ENCODE measurements at places on chromosomes 11 and 22.

DNA sequence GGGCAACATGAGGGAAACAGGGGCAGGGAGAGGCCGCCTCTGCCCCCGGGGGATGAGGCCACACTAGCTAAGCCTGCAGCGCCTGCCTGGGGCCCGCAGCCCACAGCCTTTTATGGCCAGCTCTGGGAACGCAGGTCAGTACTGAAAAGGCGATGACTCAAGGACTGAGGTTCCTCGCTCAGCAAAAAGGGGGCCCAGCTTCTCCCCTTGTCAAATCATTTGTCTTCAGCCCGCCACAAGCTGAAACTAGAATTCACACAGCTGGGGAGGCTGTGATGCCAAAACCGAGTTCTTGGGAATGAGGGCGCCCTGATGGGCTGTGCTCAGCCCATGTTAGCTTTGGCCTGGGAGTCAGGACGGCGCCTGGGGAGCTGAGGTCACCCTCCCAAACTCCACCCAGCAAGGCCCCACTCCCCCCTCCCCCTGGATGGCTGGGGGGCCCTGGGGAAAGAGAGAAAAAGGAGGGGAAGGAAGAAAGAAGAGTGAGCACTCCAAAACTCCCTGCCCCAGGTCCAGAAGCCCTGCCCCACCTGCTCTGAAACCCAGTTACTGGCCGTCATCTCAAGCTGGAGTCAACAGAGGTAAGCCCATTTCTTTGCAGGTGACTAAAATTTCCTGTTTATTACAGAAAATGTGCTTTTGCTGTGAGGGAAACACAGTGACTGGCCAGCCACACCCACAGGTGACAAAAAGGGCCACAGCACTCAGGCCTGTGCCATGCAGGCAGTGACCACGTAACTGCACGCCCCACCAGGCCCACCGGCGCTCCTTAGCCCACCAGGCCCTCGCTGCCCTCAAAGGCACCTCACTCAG, 13.7 kb downstream of the EHD1 start:
- peak; percentile 90 for DNase-seq

GRCh38 chr22:21623648-21623970, 6.2 kb downstream of the YDJC start:
- DNase-seq = no peak

- no peak for DNase-seq
These were observed 92.0 kb downstream of the TMPRSS5 start for GRCh38 chr11:113614097-113614496.

GRCh38 chr22:33894515-33894914, 25.8 kb downstream of the LARGE1 start:
- DNase-seq = no peak

DNA sequence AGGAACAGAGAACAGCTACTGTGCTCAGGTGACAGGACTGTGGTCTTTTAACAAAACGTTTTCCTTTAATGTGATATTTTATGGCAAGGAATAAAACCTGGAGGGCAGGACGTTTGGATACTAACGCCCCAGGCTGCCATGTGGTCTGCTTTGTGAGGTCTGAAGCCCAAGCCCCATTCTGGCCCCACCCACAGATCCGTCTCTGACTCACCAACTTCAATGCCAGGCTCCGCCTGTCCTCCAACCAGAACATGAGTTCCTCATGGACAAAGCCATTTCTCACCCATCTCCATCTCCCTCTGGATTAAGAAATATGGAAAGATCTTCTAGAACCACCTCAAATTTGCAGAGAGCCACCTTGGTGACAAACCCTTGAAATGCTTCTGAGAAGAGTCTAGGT, 148.8 kb downstream of the CRYBB2 start:
- peak; percentile 63 for DNase-seq

DNA sequence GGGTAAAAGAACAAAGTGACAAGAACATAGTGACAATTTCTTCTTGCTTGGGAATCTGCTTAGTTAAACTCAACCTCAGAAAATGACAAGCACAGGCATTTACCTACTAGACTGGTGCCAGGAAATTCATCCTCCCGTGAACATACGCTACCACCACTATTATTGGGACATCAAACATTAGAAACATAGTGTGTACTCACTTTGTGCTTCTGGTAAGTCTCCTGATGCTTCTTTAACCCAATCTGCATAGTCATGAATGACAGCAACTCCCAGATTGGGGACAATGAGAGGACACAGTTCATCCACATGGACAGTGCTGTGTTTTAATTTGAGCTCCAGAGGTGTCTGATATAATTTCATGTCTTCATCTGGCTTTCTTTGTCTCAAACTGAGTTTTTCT, 29.2 kb upstream of the CHRNA10 start:
- DNase-seq = no peak

- no peak for DNase-seq
These were observed 9.9 kb upstream of the PARVB start for GRCh38 chr22:44014241-44014640.

- peak; percentile 75 for DNase-seq
These were observed 78.6 kb downstream of the PARVA start for GRCh38 chr11:12455938-12456337.

DNA sequence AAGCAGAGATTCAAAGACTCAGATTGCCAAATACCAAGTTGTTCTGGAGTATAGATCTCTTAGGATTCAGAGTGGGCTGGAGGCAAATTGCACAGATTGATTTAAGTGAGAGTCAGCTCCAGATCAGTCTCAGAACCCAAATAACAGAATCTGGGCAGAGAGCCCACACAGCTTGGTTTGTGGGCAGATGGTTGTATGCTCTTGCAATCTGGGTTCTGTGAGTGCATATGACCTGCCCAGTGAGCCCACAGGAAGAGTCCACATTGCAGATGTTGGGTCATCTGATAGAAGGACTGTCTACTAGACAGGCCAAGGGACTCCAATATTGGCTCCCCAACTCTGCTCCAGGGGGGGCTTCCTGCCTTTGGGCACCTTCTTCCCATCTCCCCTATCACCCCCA, 65.9 kb downstream of the ADAMTS15 start:
- DNase-seq = peak; percentile 59

- peak; percentile 33 for DNase-seq
These were observed 29.1 kb upstream of the PAK1 start for GRCh38 chr11:77503006-77503405.

- peak; percentile 84 for DNase-seq
These were observed 6.5 kb upstream of the SPON1 start for GRCh38 chr11:13955971-13956421.

GRCh38 chr11:76228875-76229149, 22.5 kb upstream of the WNT11 start:
- DNase-seq = no peak

- no peak for DNase-seq
These were observed 36.1 kb upstream of the OR10G7 start for GRCh38 chr11:124077266-124077665.

DNA sequence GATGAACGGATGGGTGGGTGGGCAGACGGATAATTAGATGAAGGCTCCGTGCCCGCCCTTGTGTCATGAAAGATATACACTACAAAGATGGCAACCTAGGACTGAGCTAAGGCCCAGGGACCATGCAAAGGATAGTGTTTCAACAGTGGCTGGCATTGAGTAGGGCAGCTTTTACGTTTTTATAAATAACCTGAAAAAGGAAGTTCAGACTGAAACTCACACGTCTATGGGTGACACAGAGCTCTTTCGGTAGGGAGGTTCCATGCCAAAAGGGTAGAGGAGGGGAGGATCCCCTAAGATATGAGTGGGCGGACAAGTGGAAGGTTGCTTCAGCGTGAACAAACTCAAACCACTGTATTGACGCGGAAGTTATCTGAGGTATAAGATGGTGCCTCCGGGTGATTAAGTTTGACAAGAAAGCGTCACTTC, 90.5 kb downstream of the UBASH3B start:
- no peak for DNase-seq

DNA sequence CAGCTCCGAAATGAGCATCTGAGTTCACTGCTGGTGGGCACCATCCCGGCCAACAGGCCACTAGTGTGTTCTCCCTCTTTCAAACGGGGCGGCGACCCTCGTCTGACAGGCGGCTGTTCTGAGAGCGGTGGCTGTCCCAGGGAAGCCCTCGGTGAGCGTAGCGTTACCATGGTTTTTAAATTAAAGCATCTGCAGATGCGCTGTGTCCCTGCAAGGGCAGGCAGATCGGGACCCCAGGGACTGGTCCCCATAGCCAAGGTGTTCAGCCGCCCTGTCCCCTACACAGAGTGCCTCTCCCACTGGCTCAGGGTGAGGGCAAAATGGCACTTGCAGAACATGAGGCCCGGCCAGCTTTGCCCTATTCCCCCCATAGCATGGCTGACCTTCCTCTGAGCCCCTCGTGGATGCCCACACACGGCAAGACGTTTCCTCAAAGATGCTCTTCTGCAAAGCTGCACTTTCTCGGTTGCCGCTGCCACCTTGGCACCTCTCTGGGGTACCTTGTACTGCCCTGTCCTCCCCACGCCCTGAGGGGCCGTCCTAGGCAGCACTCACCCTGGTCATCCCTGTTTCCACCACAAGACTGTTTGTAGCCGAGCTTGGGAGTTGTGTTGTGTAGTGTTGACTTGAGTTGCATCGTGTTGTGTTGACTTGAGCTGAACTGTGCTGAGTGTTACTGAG, 51.9 kb upstream of the KCNQ1OT1 start:
- no peak for DNase-seq

GRCh38 chr11:73189315-73189714, 28.8 kb upstream of the P2RY2 start:
- DNase-seq = no peak

GRCh38 chr11:56714206-56714605, 15.3 kb downstream of the OR9G1 start:
- no peak for DNase-seq

DNA sequence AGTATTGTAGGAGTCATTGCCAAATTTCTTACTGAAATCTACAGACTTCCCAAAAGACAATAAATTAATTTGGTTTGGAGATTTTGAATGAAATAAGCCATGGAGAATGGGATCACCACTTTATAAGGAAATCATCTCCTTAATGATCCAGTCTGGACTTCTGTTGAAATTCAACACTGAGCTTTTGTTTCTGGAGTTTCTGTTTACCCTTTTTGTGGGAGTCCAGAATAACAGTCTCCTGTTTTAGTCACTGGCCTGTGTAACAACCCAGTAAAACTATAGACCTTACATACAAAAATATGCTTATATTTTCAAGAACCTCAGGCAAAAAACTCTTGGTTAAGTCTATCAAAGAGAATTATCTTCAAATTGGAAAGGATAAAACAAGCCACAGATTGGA, 321.7 kb upstream of the PLET1 start:
- DNase-seq = no peak

DNA sequence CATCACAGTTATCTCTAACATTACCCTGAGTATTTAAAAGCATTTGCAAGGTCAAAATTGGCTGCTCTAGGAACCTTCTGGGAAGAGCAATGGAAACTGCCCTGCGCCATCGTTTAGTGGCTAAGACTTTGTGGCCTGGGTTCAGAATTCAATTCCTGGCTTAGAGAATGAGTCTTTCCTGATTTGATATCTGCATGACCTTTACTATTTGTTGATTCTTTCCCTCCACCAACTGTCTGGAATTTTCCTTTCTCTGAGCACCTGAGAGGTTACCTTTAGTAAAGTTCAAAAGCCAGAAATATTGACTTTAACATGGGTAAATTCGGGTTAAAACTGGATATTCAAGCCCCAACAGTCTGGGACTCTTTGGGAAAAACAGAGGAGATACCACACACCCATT, 43.0 kb upstream of the SLC5A12 start:
- DNase-seq = no peak

GRCh38 chr22:50601669-50602337, 1.2 kb downstream of the MAPK8IP2 start:
- DNase-seq = no peak

- no peak for DNase-seq
These were observed 12.1 kb downstream of the BTBD10 start for GRCh38 chr11:13450832-13451397.

DNA sequence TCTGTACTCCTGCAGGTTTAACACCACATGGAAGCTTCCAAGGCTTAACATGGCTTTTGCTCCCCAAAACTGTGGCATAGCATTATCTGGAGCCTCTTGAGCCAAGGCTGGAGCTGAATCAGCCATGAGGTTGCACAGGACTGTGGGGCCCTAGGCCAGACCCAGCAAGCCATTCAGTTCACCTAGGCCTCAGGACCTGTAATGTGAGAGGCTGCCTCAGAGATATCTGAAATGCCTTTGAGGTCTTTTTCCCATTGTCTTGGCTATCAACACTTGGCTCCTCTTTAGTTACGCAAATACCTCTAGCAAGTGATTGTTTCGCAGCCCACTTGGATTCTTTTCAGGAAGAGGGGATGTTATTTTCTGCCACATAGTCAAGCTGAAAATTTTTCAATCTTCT, 72.0 kb downstream of the VPREB1 start:
- no peak for DNase-seq

Data from cardiac fibroblast (primary cell).